ENCODE measurements at places on chromosomes 16 and 17. TPM values are rescaled to one million over a fixed set of nuclear protein-coding genes. Genes with fewer than 3 reads are reported as not detected.

Gene CALB2
- total RNA-seq, result 0.35 TPM

DNA sequence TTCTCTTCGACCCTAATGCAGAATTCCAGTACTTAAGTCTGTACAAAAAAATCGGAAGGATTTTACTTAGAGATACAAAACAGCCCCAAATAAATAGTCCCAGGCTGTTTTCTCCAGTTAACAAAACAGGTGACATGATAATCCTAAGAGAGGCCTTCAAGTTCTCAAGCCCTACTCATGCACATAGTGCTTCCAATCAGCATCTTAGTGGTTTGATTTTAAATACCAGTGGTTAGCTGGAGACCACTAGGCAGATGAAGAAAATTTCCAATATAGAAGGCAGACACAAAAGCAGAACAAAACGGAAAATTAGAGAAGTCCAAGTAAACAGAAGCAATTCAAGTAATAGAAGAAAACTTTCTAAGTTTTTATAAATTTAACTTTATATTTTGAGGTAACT is 5.2 kb upstream of the OR4D2 start:
- H3K4me3 ChIP-seq, result no peak overlapping the region
- H3K4me1 ChIP-seq, result no peaks in the 10 kb centered on the region
- peaks cover 15% of the 10 kb centered on the region for H3K27me3 ChIP-seq

Gene MFAP4
- total RNA-seq, result 33.1 TPM

GRCh38 chr16:2048116-2048543 is 345 bp downstream of the TSC2 start:
- H3K27ac ChIP-seq, result peak overlapping the region; percentile 79
- no peak for DNase-seq
- H3K4me3 ChIP-seq, result peak overlapping the region; percentile 86
- peaks cover 38% of the 10 kb centered on the region for H3K4me1 ChIP-seq
- H3K36me3 ChIP-seq, result peaks cover 3% of the 10 kb centered on the region

GRCh38 chr17:41676058-41676419 is 12.6 kb upstream of the EIF1 start:
- H3K4me1 ChIP-seq, result peaks cover 16% of the 10 kb centered on the region
- no peaks in the 10 kb centered on the region for H3K36me3 ChIP-seq
- H3K27me3 ChIP-seq, result no peaks in the 10 kb centered on the region
- no peak overlapping the region for H3K27ac ChIP-seq
- H3K4me3 ChIP-seq, result no peak overlapping the region
- no peak for DNase-seq

Gene SLC35G6
- not detected for total RNA-seq

Gene SEPTIN12
- total RNA-seq, result not detected

DNA sequence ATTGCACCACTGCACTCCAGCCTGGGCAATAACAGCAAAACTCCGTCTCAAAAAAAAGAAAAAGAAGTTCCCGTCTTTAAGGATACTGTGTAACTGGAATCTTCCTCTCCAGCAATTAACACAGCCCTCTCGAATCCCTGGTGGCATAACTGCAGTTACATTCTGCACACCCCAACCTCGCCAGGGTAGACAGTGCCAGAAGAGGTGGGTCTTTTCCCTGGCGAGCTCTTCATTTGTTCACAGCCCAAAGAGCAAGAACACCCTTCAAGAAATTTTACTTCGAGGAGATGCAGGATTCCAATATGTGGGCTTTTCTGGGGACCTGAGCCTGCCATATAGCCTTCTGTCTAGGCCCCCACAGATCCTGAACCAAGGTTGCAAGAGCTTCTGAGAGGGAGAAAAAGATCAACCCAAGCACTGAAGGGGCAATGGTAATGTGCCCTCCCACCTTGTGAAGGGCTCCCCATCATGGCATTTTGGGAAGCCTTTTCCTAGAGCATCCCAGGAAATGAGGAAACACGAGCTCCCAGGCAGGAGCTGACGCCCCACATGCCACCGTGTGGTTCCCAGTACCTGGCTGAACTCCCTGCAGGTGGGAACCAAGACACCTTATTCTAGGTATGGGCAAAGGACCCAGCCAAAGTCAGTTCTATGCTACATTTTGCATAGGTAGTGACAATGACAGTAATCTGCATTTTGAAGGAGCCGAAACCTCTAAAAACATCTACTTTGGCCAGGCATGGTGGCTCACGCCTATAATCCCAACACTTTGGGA is 26.9 kb downstream of the TK2 start:
- H3K4me3 ChIP-seq, result no peak overlapping the region
- peaks cover 7% of the 10 kb centered on the region for H3K36me3 ChIP-seq
- no peak for DNase-seq
- H3K27me3 ChIP-seq, result no peaks in the 10 kb centered on the region
- peak overlapping the region; percentile 62 for H3K27ac ChIP-seq

GRCh38 chr17:76473541-76473985 is 6.2 kb downstream of the AANAT start:
- H3K27me3 ChIP-seq, result no peaks in the 10 kb centered on the region
- no peak overlapping the region for H3K4me3 ChIP-seq
- no peaks in the 10 kb centered on the region for H3K4me1 ChIP-seq
- no peak for DNase-seq

Gene RFWD3
- total RNA-seq, result 14.3 TPM

Gene SPATA22
- not detected for total RNA-seq

- H3K4me1 ChIP-seq, result no peaks in the 10 kb centered on the region
- H3K27ac ChIP-seq, result no peak overlapping the region
- no peak for DNase-seq
- no peaks in the 10 kb centered on the region for H3K36me3 ChIP-seq
- H3K27me3 ChIP-seq, result no peaks in the 10 kb centered on the region
- no peak overlapping the region for H3K4me3 ChIP-seq
Observed at GRCh38 chr16:48959204-48959603, 322.4 kb downstream of the CBLN1 start.

All from esophagus squamous epithelium (tissue), 5 donors.